Hepatocyte (in vitro differentiated cells): ENCODE measurements at places on chromosomes 7 and 10. TPM values are rescaled to one million over a fixed set of nuclear protein-coding genes. Genes with fewer than 3 reads are reported as not detected.

Gene IDI2
- 0.29 TPM in 1 of 2 replicates, not detected in the other for polyA plus RNA-seq

Gene LIPK
- not detected in 2 replicates for polyA plus RNA-seq

Gene KIAA1549
- 2.8 and 3.4 TPM in 2 replicates for polyA plus RNA-seq

Gene CPA2
- 284 and 303 TPM in 2 replicates for polyA plus RNA-seq

Gene IFIT1B
- not detected in 2 replicates for polyA plus RNA-seq

Gene NRAP
- polyA plus RNA-seq: 0.04 and 0.19 TPM in 2 replicates

Gene MYH16
- not detected in 2 replicates for polyA plus RNA-seq

DNA sequence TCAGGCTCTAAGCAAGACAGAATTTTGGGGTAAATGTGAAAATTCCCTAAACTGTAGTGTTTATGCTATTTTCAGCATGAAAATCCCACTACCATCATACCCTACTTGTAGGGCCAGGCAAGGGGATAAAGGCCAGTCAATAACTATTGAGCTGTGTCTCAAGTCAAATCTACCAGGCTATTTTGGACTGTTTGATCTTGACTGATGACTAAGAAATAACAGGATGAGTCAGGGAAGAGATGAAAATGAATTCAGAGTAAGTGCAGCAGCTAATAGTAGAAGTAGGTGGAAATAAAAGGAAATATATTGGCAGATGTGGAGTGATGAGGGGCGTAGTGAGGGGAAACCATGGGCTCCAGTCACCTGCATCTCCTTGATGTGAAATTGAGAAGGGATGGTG lies 225.8 kb upstream of the PHYHIPL start:
- DNase-seq: no peak
- no peaks in the 10 kb centered on the region for H3K27me3 ChIP-seq
- no peak overlapping the region for H3K27ac ChIP-seq
- peaks cover 4% of the 10 kb centered on the region for H3K4me1 ChIP-seq

DNA sequence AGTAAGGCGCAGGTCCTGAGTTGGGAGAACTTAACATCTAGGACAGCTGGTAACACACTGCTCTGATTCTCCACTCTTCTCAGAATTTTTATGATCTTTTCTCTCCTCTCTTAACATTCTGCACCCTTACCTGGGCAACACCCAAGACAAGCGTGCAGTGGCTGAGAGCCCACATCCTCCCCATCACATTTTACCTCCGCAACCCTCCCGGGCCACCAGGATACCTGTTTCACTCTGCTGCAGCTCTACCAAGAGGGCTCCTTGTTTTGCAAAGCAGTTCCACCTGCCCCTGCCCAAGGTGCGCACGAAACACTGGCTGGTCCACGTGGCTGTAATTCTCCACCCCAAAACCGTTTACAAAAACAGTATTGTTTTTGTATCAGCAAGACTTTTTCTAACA lies 81.5 kb downstream of the ITIH5 start:
- no peaks in the 10 kb centered on the region for H3K36me3 ChIP-seq
- DNase-seq: no peak

- DNase-seq: no peak
- peaks cover 19% of the 10 kb centered on the region for H3K4me1 ChIP-seq
- no peaks in the 10 kb centered on the region for H3K27me3 ChIP-seq
- no peaks in the 10 kb centered on the region for H3K36me3 ChIP-seq
- H3K4me3 ChIP-seq: no peak overlapping the region
Observed at GRCh38 chr10:5534880-5535856, 10.4 kb downstream of the CALML3 start.

DNA sequence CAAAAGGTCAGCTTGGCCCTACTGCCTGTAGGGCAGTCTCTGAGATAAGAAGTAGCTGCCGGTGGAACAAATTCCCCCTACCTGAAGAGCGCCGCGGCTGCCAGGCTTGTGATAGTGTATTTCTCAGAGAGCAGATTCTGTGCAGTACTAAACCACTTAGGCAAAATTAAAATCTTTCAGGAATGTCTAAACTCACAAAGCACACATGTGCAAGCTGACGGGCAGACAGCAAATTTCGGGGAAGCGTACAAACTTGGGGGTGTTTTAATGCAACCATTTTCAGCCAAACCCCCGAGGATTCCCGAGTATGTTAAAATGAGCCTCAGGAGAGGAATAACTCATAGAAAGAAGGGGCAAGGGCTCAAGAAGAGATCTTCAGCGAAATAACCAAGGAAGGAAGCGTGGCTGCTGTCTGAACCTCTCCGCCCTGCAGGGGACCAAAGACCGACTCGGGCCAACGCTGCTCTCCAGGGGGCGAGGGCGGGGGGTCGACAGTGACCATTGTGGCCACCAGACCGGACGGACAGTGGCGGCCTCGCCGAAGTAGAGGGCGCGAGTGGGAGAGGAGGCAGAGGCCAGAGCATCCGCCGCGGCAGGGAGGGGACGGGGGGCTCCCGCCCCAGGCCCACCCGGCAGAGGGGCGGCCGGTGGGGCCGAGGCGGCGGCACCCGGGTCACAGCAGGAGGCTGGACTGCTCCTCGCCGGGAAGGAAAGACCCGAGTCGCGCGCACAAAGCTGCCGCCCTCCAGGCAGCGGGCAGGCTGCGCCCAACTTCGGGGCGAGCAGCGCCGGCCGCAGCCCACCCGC lies 819 bp downstream of the HYCC1 start:
- DNase-seq: peak; percentile 45
- H3K4me1 ChIP-seq: peaks cover 14% of the 10 kb centered on the region
- peak overlapping the region; percentile 25 for H3K4me3 ChIP-seq
- H3K36me3 ChIP-seq: no peaks in the 10 kb centered on the region

- no peaks in the 10 kb centered on the region for H3K27me3 ChIP-seq
- H3K4me1 ChIP-seq: no peaks in the 10 kb centered on the region
- no peak overlapping the region for H3K4me3 ChIP-seq
- no peak for DNase-seq
- H3K36me3 ChIP-seq: no peaks in the 10 kb centered on the region
Observed at GRCh38 chr7:157564517-157565177, 227.8 kb downstream of the DNAJB6 start.

DNA sequence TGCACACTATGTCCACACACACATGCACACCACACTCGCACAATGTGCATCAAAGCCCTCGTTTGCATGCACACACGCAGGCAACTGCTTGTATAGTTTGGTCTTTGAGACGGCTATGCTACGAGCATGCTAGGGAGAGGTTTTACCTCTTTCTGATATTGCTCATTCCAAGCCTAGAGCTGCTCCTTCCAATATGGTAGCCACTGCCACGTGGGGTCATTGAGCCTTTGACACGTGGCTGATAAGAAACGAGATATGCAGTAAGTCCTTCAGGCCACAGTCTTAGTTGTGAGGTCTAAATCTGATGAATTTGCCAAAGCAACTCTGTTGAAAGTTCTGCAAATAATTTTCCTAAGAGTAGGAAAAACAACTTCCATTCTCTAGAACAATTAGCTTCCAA lies 204.4 kb downstream of the KLF6 start:
- no peaks in the 10 kb centered on the region for H3K36me3 ChIP-seq
- no peak for DNase-seq
- no peak overlapping the region for H3K27ac ChIP-seq
- no peak overlapping the region for H3K4me3 ChIP-seq

GRCh38 chr10:101997803-101998202 lies 58.2 kb downstream of the ARMH3 start:
- no peaks in the 10 kb centered on the region for H3K27me3 ChIP-seq
- H3K36me3 ChIP-seq: no peaks in the 10 kb centered on the region
- DNase-seq: no peak
- H3K4me3 ChIP-seq: no peak overlapping the region

GRCh38 chr7:42880392-42880791 lies 31.5 kb downstream of the C7orf25 start:
- no peaks in the 10 kb centered on the region for H3K36me3 ChIP-seq
- no peaks in the 10 kb centered on the region for H3K27me3 ChIP-seq
- no peak for DNase-seq
- H3K27ac ChIP-seq: no peak overlapping the region
- no peaks in the 10 kb centered on the region for H3K4me1 ChIP-seq
- H3K4me3 ChIP-seq: no peak overlapping the region
